ENCODE measurements at places on chromosomes 6 and 20. TPM values are rescaled to one million over a fixed set of nuclear protein-coding genes. Genes with fewer than 3 reads are reported as not detected.

Gene PBOV1
- not detected for total RNA-seq

Gene TMEM14B
- total RNA-seq, result 158 TPM

Gene ULBP3
- total RNA-seq, result 3.9 TPM

Gene ARFRP1
- total RNA-seq, result 43.0 TPM

Gene ASIP
- not detected for total RNA-seq

Gene MMUT
- 5.5 TPM for total RNA-seq

Gene C6orf15
- not detected for total RNA-seq

Data from A549 treated with AZD2906 at 1 μM for 4 hours (cell line).